ENCODE measurements at places on chromosomes 5 and 9. TPM values are rescaled to one million over a fixed set of nuclear protein-coding genes. Genes with fewer than 3 reads are reported as not detected.

The TLR4 gene
- total RNA-seq = 0.78 TPM

The BTNL3 gene
- total RNA-seq = not detected

The PCDH12 gene
- 0.18 TPM for total RNA-seq

The EHMT1 gene
- 136 TPM for total RNA-seq

The KIAA1958 gene
- total RNA-seq = 26.9 TPM

The CCDC180 gene
- total RNA-seq = 17.7 TPM

The CCDC171 gene
- 9.8 TPM for total RNA-seq

Data from mesothelial cell of epicardium (in vitro differentiated cells).